ENCODE measurements at places on chromosomes 7 and 10.
A peak's percentile ranks its signal among the peaks of the same experiment; 100 is the strongest.

- peak; percentile 60 for DNase-seq
These were observed 64.9 kb downstream of the CTTNBP2 start for GRCh38 chr7:117808341-117808757.

GRCh38 chr10:122282253-122282671 is 11.2 kb downstream of the BTBD16 start:
- DNase-seq, result no peak

- DNase-seq, result peak; percentile 65
These were observed 29.2 kb downstream of the COA1 start for GRCh38 chr7:43700059-43700501.

- DNase-seq, result no peak
These were observed 127.8 kb downstream of the CELF2 start for GRCh38 chr10:11145495-11145855.

DNA sequence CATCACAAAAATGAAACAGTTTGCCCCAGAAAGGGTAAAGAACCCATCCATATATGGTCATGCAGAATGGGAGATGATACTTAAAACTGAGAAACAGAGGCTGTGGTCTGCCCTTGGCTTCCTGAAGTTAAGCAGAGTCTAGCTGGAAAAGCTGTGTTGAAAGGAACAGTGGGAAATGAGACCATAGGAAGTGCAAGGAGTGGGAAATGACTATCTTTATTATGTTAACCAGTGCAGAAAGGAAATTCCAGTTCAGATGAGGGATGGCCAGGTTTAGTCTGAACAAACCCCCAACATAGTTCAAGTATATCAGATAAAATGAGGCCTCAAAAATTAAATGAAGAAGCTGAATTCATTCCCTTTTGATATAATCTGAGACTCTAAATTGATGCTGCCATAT is 112.2 kb upstream of the TARP start:
- no peak for DNase-seq

- DNase-seq, result no peak
These were observed 5.3 kb downstream of the ZNF488 start for GRCh38 chr10:47378606-47379444.

DNA sequence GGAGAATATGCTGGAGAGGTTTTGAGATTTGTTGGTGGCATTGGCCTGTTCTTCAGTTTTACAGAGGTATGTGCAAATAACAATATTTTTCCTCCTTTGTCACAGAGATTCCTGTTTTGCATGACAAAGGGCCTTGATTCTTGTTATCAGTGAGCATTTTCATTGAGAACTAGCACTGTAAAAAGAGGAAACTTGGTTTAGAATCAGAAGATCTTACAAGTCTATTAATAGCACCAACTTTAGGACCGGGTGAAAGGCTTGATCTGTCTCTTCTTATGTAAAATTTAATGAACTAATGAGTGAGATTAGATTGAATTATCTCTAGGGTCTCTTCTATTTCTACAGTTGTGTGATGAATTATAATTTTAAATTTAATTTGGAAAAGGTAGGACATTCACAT is 25.5 kb downstream of the TSPAN13 start:
- no peak for DNase-seq

- no peak for DNase-seq
These were observed 520 bp downstream of the CPA5 start for GRCh38 chr7:130345136-130345535.

- DNase-seq, result no peak
These were observed 2.5 kb downstream of the NUDT1 start for GRCh38 chr7:2244404-2244995.

DNA sequence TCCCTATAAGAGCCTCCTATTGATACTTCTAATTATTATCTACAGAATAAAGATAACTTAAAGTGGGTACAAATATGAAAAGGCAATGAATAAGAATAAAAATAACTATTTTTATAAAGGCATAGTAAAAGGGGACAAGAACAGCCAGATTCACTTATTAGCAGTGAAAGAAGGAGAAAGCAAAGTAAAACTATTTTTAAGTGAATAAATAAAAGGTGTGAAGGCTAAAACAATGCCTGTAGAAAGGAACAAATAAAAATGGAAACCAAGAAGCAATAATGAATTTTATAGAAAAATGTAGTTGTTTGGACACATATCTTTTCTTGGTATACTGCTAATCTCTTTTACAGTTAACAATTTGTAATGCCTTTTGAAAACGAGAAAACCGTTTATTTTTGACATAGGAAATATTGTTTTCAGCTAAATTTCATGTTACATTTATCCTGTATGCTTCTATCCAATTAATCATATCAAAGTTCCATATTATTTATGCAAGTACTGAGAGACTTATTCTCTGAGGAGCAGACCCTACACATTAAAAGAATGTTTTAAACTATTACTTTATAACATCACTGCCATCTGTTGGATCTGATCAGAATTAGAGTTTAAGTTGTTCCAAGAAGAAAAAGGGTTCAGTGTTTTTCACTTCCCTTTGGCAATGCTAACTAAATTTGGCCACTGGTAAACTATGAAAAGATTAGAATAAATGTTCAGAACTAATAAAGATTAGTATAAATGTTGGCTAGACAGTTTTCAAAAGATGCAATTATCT is 59.1 kb downstream of the ARMC3 start:
- peak; percentile 27 for DNase-seq

DNA sequence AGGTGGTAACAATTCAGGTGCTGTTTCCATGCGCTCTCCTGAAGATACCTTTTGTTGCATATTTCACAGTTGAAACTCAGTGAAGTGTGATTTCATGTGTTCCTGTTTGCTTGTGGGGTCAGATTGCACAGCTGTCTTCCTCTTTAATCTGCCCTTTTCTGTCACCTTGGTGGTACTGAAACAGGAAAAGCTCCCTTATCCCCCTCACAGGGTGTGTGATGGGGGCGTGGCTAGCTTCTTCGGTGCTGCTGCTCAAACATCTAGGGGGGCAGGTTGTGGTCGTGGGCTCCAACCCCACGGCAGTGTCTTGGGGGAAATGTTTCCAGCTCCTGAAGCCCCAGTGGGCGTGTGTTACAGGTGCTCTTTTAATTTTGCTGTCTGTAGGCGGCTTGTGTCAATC is 107.4 kb upstream of the KLF14 start:
- no peak for DNase-seq

DNA sequence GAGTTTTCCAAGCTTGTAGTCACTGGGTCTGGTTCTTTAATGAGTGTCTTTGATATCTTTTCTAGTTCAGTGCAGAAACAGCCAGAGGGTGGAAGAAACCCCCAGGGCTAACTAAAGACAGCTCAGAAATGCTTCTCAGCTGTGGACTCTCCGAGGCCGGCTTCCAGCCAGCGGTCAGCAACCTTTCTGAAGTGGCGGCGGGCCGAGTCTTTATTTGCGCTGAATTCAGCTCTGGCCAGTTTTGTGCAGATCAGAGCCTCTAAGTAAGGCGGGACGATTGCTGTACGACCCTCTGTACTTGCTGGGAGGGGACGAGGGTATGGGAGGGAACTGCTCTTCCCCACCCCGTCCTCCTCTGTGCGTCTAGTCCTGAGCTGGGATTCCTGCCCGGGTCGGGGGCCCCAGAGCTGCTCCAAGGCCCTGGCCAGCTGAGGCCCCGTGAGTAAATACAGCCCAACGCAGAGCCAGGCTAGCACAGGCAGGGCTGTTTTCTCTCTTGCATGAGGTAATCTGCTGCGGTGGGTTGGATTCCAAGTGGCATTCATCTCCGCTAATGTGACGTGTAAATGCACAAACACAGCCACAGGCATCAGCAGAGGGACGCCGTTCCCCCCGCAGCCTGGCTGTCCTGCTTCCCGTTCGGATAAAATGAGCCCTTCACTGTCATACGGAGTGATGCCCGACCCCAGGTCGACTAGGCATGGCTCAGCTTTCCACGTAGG is 159.8 kb downstream of the PIP4K2A start:
- DNase-seq, result peak; percentile 66

DNA sequence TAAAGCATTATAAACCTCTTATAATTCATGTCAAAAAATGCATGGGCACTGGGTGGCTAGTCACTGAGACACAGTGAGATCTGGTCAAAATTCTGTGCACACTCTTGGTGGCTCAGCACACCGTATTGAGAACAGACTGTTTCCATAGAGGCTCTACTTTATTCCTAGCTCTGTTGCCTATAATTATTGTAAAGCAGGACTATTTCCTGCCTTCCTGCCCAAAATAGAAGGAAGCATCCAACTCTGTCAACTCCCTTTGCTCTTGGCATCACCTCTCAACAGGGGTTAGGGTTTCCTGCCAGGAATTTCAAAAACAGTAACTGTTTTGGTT is 45.1 kb downstream of the PTN start:
- DNase-seq, result no peak

DNA sequence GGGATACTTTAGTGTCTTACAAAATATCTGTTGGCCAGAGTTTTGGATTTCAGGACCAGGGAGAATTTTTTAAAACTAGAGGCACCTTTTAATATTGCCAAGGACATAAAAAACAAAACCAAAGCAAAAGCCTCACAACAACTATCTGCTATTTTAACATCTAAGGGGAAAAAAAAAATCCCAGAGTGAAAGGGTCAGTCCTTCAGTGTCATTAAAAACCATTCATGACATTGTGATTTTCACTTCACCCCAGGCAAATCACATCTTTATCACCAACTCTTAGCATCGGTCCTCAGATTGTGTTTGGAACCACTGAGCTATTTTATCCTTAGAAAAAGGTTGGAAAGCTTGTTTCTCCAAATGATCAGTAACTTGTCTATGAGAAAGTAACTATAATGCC is 10.7 kb downstream of the CEP41 start:
- DNase-seq, result no peak

GRCh38 chr7:26348234-26348851 is 56.7 kb downstream of the SNX10 start:
- DNase-seq, result no peak

DNA sequence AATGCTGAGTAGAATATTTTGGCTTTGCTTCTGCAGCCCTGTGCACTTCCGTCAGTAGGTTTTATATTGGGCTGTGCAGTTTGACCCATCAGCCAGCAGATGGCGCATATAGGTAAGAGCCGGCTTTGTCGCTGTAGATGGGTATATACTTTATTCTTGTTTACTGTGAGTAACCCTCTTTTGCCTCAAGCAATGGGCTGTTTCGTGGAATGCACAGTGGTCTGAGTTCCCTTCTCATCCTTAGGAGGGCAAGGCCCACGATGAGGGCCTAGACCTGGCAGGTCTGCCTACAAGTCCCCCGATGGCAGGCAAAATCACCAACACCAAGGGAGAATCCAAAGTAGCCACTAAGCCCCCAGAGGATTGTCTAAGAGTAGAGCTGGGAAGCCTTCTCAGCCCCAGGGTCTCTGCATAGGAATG is 1002.9 kb upstream of the KCND2 start:
- peak; percentile 70 for DNase-seq

GRCh38 chr10:75876710-75877109 is 445.3 kb downstream of the LRMDA start:
- DNase-seq, result no peak

DNA sequence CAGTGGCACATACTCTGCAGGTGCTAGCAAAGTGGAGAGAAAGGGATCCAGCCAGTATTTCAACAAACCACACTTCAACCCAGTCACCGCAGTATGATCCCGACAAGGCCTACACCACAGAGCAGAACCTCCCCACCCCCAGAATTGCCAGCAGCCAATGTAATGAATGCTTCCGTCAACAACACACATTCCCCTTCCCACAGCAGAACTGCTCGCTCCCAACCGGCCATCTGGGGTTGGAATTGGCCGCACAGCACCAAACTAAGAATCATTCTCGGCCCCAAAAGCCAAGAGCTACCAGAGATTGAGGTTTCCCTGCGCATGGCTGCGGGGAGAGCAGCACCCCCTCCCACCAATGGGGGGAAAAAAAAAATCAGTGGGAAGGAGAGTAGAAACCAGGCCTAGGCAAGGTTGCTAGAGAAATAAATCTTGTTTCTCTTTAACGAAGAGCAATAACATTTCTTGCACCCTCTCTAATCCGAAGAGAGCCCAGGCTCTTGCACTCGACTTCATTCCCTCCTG is 1.1 kb downstream of the WASL start:
- peak; percentile 70 for DNase-seq

DNA sequence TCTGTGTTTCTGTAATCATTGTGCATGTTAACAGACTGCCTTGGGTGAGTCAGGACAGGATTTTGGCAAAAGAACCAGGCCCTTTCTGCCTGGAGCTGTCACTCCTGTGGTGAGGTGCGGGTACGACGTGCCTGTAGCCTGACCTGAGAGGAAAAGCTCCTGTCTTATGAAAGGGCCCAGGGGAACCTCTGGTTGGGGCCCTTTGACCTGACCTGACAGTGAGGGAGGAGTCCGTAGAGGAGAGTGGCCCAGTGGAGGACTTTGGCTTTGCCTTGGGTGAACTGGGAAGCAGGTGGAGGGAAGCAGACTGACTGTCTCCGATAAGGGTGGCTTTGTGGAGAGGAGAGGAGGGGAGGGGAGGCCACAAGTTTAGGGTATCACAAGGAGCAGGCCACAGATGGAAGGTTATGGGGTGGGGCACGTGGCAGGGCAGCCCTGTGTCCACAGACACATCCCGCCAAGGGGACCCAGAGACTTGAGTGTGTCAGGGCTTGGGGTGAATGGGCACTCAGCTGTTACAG is 6.9 kb downstream of the PFKP start:
- no peak for DNase-seq

DNA sequence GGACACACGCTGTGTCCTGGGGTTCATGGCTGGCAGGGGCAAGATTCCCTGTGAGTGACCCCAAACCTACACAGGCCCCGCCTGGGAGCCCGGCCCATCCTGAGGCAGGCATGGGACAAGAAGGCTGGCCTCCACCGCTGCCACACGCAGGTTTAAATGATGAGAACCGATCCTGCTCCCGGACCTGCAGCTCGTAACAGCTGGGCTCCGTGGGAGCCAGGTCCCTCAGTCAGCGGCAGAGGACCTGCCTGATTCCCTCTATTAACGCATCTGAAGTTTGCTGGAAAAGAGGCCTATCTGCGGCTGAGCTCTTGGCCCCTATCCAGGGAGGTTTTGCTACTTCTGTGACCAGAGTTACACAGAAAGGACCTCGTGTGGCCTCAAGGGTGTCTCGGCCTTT is 112.3 kb downstream of the VIPR2 start:
- no peak for DNase-seq

DNA sequence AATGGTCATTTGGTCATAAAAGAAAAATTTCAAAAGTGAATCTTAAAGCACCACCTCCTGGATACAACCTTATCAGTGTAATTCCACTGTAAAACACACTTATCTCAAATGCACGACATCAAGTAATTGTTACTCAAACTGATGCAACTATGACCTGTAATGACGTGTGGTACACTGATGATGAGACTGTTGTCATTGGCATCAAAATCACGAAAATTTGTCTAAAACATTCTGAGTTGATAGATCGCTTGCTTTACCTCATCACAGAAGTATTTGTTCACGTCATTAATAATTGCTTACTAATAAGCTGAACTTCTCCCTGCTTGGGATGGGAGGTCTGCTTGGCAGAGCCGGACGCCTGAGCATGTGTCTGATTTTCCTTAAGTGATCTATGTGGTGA is 221.8 kb upstream of the KLF6 start:
- no peak for DNase-seq
